ENCODE measurements at places on chromosomes 5 and 9. TPM values are rescaled to one million over a fixed set of nuclear protein-coding genes. Genes with fewer than 3 reads are reported as not detected.
A peak's percentile ranks its signal among the peaks of the same experiment; 100 is the strongest.

- H3K4me3 ChIP-seq = no peak overlapping the region
- no peak overlapping the region for H3K27ac ChIP-seq
- no peaks in the 10 kb centered on the region for H3K27me3 ChIP-seq
- DNase-seq = no peak
- no peaks in the 10 kb centered on the region for H3K4me1 ChIP-seq
Observed at GRCh38 chr9:133677126-133678010, 41.2 kb downstream of the DBH start.

- no peaks in the 10 kb centered on the region for H3K4me1 ChIP-seq
- H3K4me3 ChIP-seq = no peak overlapping the region
- no peak for DNase-seq
- H3K27ac ChIP-seq = peak overlapping the region; percentile 74
Observed at GRCh38 chr9:91211414-91211813, 150.3 kb downstream of the AUH start.

DNA sequence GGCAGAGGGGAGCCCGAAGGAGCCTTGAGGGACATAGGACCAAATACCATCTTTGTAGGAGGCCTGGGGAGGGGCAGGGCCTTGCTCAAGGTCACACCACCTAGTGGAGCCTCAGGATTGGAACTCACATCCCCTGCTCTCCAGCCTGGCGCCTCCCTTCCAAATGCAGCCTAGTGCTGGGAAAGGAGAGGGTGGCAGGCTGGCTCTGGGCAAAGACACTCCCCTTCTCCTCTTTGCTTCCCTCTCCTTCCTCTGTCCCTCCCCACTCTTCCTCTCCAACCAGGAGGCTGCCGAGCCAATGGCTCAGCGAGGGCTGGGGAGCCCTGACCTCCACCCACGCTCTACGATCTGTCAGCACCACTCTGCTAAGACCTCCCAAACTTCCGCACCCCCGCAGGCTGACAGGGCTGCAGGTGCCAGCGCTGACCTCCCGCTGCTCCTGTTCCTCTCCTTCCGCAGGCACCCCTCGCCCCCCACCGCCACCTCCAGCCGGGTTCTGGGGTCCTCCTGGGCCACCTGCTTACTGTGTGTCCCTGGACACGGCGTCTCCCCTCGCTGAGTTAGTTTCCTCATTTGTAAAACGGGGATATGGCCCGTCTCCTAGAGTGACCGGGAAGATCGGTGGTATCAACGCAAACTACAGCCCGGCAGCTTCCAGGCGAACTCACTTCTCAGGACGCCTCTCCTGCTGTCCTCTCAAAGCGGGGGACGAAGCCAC is 52.9 kb downstream of the C9orf50 start:
- DNase-seq = no peak
- H3K27me3 ChIP-seq = no peaks in the 10 kb centered on the region
- H3K4me1 ChIP-seq = peaks cover 12% of the 10 kb centered on the region
- peak overlapping the region; percentile 86 for H3K27ac ChIP-seq

DNA sequence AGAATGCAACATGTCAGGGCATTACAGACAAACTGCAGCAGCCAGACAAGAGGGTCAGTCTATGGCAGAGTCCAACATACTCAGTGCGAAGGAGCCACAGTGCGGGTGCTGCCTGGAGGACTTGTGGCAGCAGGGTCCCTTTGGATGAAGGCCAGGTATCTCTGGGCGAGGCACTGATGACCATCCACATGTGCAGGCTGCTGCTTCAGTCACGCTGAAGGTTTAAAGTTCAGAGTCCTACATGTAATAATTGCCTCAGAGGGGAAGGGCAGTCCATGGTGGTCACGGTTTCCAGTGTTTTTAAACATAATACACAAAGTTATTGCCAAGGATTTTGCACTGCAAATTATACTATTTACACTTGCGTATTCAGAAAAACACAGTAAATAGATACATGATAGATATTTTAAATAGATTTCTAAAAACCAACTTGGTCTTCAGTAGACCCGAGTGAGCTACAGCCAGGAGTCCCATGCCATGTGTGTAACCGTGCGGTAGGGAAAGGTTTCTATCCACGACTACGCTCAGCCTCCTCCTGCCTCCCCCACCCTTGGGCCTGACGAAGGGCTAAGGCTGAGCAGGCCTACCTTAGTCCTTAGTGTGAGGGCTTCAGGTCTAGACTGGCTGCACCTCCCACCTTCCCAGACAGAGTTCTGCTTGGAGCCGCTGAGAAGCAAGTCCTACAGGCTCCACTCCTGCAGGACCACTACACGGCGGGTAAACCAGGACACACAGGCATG is 76.2 kb downstream of the GPR21 start:
- no peak overlapping the region for H3K27ac ChIP-seq
- DNase-seq = no peak
- H3K36me3 ChIP-seq = no peaks in the 10 kb centered on the region

- no peaks in the 10 kb centered on the region for H3K4me1 ChIP-seq
- no peaks in the 10 kb centered on the region for H3K27me3 ChIP-seq
- no peaks in the 10 kb centered on the region for H3K36me3 ChIP-seq
- H3K27ac ChIP-seq = no peak overlapping the region
- DNase-seq = no peak
Observed at GRCh38 chr9:126546036-126546435, 67.7 kb upstream of the LMX1B start.

The ZNF454 gene
- 8.4 TPM for total RNA-seq

The BARHL1 gene
- total RNA-seq = not detected

Data from uterus (tissue), 4 donors.